T-helper 17 cell (primary cell): ENCODE measurements at places on chromosomes 11 and 22.

- H3K27ac ChIP-seq: no peak overlapping the region
- H3K4me1 ChIP-seq: peaks cover 17% of the 10 kb centered on the region
- DNase-seq: no peak
- H3K27me3 ChIP-seq: no peaks in the 10 kb centered on the region
- H3K4me3 ChIP-seq: no peak overlapping the region
Observed at GRCh38 chr22:21659864-21660525, 5.8 kb upstream of the PPIL2 start.

- no peaks in the 10 kb centered on the region for H3K27me3 ChIP-seq
- H3K4me3 ChIP-seq: peak overlapping the region; percentile 89
- peaks cover 31% of the 10 kb centered on the region for H3K4me1 ChIP-seq
- peaks cover 8% of the 10 kb centered on the region for H3K36me3 ChIP-seq
Observed at GRCh38 chr11:74030723-74031676, 22.1 kb upstream of the UCP3 start.

DNA sequence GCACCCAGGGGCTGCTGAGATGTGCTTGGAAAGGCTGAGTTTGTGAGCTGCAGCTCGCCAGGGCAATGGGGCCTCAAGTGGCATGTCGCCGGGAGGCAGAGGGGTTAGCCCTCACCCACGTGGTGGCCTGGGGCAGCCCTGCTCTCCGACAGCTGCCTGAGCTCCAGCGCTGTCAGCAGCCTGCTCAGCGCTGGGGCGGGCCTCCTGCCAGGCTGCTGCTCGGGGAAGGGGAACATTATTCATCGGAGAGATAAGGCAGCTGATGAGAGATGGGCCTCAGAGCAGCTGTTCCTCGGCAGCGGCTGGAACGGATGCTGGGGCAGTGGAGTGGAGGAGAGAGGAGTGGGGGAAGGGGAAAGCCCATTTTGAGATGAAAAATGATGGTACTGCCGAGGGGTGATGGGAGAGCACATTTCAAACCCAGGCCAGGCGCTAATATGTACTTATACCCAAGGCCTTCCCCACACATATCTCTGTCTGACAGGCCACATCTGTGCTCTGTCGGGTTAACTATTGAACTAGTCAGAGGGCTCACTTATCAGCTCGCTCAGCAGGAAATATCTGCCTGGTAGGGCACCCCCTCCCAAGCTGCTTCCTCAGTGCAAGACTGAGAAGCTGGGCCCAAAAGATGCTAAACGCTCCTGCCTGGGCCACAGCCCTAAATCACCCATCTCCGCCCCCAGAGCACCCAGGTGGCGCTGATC lies 79.5 kb downstream of the TIMP3 start:
- H3K4me3 ChIP-seq: no peak overlapping the region
- peaks cover 8% of the 10 kb centered on the region for H3K4me1 ChIP-seq
- H3K27ac ChIP-seq: peak overlapping the region; percentile 78
- no peaks in the 10 kb centered on the region for H3K36me3 ChIP-seq

DNA sequence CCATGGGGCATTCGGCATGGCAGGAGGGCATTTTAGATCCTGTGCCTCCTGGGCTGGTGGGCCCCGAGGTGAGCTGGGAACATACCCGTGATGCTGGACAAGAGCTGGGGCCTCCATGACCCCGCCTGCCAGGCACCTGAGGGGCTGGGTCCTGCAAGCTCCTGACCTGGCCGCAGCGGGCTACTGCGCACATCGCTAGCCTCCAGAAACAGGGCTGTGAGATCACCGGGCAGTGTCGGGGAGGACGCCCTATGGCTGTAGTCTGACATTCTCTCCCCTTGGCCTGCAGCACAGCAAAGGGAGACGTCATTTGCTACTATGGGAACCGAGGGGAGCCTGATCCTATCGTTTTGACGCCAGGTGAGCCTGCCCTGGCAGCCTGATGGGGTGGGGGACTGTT lies 24.4 kb upstream of the DGCR8 start:
- no peaks in the 10 kb centered on the region for H3K36me3 ChIP-seq
- no peak for DNase-seq
- no peak overlapping the region for H3K4me3 ChIP-seq
- peaks cover 12% of the 10 kb centered on the region for H3K4me1 ChIP-seq
- no peaks in the 10 kb centered on the region for H3K27me3 ChIP-seq

DNA sequence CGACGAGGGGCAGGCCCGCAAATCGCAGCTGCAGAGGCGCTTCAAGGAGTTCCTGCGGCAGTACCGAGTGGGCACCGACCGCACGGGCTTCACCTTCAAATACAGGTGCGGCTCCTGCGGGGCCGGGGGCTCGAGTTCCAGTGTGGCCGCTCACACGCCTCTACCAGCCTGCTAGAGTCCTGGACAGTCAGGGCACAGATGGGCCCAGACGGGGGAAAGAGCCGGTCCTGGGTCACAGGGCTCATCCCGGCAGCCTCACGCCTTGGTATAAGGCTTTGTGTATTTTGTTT lies 506 bp downstream of the MCM5 start:
- H3K36me3 ChIP-seq: peaks cover 4% of the 10 kb centered on the region
- H3K27ac ChIP-seq: peak overlapping the region; percentile 94
- peaks cover 12% of the 10 kb centered on the region for H3K4me1 ChIP-seq
- no peaks in the 10 kb centered on the region for H3K27me3 ChIP-seq
- DNase-seq: no peak
- H3K4me3 ChIP-seq: peak overlapping the region; percentile 99

DNA sequence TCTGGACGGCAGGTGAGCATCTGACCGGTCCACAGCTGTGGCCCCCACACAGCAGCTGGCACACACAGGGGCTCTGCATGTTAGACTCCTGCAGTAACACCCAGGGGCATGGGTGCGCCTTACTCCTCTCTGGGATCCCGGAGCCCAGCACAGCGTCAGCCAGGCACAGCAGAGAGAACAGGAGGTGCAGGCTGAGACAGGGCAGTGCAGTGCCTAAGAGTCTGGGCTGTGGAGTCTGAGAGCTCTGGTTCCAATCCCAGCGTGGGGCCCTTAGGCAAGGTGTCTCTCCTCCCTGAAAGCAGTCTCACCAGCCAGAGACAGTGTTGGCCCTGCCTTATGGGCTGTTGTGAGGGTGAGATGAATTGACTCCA lies 2.3 kb downstream of the NUDT8 start:
- no peaks in the 10 kb centered on the region for H3K36me3 ChIP-seq
- no peak overlapping the region for H3K27ac ChIP-seq
- DNase-seq: no peak
- H3K27me3 ChIP-seq: no peaks in the 10 kb centered on the region

GRCh38 chr11:28849053-28849452 lies 740.9 kb downstream of the METTL15 start:
- no peaks in the 10 kb centered on the region for H3K36me3 ChIP-seq
- DNase-seq: no peak
- no peak overlapping the region for H3K4me3 ChIP-seq

GRCh38 chr11:4072668-4073285 lies 21.8 kb upstream of the RRM1 start:
- DNase-seq: no peak
- no peak overlapping the region for H3K4me3 ChIP-seq
- peaks cover 7% of the 10 kb centered on the region for H3K36me3 ChIP-seq
- no peaks in the 10 kb centered on the region for H3K27me3 ChIP-seq
- H3K27ac ChIP-seq: peak overlapping the region; percentile 73

GRCh38 chr11:3014057-3014938 lies 22.2 kb upstream of the NAP1L4 start:
- H3K27ac ChIP-seq: peak overlapping the region; percentile 92
- H3K36me3 ChIP-seq: peaks cover 5% of the 10 kb centered on the region
- DNase-seq: peak; percentile 45
- H3K27me3 ChIP-seq: no peaks in the 10 kb centered on the region
- H3K4me3 ChIP-seq: peak overlapping the region; percentile 63

DNA sequence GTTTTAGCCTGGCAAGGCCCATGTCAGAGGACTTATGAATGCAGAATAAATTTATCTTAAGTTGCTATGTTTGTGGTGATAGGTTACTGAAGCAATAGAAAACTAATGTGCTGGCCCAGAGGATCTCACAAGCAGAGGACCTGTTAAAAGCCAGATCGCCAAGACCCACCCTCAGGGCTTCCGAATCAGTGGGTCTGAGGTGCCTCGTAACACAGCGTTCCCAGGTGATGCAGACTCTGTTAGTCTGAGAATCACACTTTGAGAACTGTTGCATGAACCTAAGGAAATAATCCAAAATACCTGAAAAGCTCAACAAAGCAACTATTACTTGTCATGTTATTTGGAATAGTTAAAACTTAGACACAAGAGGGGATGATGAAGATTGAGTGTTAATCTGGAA lies 6.7 kb upstream of the SCARF2 start:
- no peak overlapping the region for H3K4me3 ChIP-seq
- H3K27me3 ChIP-seq: no peaks in the 10 kb centered on the region
- H3K27ac ChIP-seq: no peak overlapping the region
- DNase-seq: no peak
- peaks cover 4% of the 10 kb centered on the region for H3K4me1 ChIP-seq
